ENCODE measurements at places on chromosomes 4 and X.

GRCh38 chr4:4862665-4863482 is 3.4 kb downstream of the MSX1 start:
- DNase-seq, result peak; percentile 56

DNA sequence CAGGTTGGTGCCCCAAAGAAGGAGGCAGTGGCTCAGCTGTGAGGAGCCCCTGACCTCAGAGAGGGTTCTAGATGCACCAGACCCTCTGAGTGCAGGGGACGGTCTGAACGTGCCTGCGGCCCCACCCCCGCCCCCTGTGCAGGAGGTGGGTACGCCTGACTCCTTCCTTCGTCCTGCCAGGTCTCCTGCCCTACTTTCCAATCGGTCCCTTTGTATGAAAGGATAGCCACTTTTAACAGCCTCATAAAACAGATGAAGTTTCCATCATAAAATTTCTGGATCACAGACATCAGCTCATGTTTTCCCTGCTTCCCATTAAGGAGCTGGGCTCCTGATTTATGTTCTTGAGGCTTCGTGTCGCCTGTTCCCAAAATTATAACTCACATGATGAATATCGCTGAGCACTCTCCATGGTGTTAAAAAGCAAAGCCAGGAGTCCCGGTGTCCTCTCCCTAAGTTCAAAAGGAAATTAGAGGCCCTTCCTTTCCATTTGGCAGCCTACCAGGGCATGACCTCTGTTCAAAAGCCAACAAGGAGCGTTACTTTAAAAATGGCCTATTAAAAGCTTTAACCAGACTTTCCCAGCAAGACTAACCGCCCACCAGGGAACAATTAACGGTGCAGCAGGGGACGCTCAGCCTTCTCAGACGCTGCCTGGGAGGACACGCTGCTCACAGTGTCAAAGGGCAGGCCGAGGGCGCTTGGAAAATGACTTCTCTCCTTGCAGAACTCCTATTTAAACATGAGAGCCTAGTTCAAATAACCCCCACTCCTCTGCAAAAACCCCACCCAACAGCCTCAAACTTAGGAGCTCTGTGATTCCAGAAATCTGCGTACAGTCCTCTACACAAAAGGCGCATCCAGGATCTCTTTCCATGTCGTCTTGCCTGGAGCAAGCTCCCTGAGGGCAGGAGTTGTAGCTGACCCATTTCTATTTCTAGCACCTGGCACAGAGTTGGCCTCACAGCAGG is 181.9 kb downstream of the AFAP1 start:
- DNase-seq, result peak; percentile 73

DNA sequence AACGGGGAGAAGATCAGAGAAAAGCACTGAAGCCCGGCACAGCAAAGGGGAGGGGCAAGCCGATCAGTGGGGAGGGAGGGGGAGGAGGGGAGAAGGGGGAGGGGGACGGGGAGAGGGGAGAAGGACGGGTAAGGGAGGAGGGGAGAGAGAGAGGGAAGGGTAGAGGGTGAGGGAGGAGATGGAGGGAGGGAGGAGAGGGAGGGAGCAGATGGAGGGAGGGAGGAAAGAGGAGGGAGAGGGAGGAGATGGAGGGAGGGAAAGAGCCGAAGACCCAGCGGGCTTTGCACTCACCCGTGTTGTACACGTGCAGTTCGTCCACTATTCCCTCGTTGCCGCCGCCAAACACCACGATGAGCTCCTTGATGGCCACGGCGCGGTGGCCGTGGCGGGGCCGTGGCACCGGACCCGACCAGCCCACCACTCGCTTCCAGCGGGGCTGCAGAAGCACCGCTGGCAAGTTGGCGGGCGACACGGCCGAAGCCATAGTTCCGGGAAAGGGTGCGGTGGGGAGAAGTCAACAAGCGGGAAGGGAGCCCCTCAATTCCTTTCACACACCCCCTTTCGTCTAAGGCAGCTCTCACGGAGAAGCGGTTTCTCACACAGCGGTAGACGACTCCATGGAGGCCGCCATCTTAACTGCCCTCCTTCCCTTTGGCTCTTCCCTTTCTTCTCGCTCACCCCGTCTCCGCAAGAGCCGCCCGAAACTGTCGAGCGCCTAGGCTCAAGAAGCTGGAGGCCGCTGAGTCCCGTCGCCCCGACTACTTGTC is 1.1 kb downstream of the HCFC1 start:
- peak; percentile 54 for DNase-seq

DNA sequence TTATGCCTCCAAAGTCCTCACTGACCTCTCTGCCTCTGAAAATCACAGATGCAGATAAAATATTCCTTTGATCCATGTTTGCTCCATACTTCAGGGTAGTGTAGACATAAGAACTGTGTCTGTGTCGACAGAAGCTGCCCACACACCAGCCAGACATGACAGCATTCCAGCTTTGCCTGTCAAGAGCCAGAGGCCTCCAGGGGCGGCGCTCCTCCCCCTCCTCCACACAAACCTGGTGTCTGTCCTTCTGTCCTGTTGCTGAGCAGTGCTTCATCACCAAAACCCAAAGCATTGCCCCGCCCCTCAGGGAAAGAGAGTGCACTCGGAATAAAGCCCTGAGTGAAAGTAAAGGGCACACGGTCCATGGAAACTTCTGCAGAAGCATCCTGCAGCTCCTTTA is 379.4 kb downstream of the FBXW7 start:
- no peak for DNase-seq

- DNase-seq, result no peak
Measured at GRCh38 chrX:86981326-86981879, 536.2 kb upstream of the KLHL4 start.

GRCh38 chr4:111957997-111958396 is 187.3 kb upstream of the FAM241A start:
- no peak for DNase-seq

DNA sequence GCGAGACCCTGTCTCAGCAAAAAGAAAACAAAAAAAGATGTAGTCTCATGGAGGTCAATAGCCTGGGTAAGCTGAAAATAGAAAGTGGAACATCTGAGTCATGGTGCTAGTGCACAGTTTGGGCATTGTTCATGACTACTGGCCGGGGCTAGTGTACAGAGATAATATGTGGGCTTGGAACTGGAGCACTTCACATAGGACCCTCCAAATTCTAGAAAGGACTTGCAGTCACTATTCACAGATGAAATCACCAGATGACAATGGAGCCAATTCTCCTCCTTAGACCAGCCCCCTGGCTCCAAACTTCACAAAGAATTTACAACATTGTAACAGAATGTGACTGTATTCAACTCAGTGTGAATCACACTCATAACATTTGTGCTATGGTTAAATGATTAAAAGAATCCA is 367.8 kb upstream of the SLC7A11 start:
- no peak for DNase-seq

- no peak for DNase-seq
Measured at GRCh38 chrX:87727620-87728019, 210.0 kb downstream of the KLHL4 start.

GRCh38 chrX:113868711-113869110 is 715.2 kb upstream of the HTR2C start:
- DNase-seq, result no peak

DNA sequence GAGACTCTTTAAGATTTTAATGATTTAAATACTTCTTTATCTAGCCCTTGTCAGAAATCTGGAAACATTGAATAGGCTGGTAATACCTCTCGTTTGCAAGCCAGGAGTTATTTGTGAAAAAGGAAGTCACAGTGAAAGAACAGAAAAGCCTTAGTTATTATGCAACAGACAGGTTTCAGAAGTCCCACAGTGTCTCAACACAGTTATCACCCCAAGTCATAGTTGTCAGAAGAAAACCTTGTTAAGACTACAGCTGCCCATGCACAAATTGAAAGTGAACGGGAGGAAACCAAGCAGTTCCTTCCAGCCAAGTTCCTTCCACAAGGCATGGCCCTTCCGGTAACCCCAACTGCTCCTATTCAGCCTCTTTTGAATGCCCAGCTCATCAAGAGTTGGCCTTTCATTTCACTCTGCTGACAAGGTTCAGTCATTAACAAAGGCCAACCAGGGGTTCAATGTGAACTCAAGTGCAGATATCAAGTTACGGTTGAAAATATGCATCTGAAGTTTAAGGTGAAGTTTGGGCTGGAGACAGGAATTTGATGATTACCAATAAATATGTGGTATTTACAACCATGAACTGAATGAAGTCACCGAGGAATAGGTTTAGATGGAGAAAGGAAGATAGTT is 15.6 kb downstream of the ALPK1 start:
- no peak for DNase-seq

DNA sequence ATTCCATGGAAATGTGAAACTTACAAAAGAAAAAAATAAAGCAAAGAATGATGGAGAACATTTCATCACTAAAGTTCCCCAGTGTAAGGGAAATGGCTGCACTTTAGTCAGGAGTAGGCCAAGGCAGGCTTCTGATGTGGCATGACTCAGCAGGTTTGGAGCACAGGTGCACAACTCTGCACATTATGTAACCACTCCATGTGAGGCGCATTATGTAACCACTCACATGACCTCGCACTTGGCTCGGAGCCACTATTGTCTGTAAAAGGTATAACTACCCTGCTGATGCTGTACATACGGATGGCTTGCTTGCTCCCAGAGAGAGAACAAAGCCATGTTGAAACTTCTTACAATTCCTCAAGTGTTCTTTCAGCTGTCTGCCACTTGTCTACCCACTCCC is 727.6 kb downstream of the TRAM1L1 start:
- no peak for DNase-seq

DNA sequence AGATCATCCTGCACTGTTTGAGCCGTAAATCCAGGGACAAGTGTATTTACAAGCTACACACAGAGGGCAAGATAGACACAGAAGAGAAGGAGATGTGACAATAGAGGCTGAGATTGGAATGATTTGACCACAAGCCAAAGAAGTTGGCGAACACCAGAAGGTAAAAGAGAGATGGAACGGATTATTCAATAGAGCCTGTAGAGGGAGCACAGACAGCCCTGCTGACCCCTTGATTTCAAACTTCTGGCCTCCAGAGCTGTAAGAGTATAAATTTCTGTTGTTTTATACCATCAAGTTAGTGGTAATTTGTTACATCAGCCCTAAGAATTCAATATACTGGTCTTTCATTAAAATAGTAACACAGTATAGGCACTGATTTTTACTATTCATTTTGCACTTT is 447.8 kb downstream of the FAT4 start:
- DNase-seq, result no peak

GRCh38 chr4:95061220-95061619 is 303.5 kb downstream of the BMPR1B start:
- no peak for DNase-seq

GRCh38 chr4:141238186-141238585 is 17.5 kb downstream of the ZNF330 start:
- DNase-seq, result no peak

GRCh38 chr4:26576231-26576739 is 7.6 kb upstream of the TBC1D19 start:
- no peak for DNase-seq

DNA sequence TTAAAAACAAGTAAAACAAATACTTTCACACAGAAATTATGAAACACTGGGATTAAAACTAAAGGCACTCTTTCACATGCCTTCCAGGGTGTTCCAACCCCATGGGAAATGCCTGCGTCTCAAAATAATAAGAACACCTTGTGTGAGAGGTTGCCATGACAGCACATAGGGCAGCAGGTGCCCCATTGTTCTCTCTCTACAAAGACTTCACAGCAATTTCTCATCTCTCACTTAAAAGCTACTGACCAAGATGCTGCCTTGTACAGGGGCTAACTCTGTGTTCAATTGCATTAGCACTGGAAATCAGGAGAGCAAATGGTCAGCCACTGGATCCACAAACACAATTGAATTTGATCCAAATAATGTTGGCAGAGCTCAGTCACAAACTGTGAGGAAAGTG is 102.5 kb upstream of the GALNTL6 start:
- no peak for DNase-seq

- DNase-seq, result no peak
Measured at GRCh38 chr4:89898304-89898716, 3.7 kb downstream of the MMRN1 start.

- DNase-seq, result no peak
Measured at GRCh38 chr4:124943938-124944337, 231.4 kb upstream of the ANKRD50 start.

DNA sequence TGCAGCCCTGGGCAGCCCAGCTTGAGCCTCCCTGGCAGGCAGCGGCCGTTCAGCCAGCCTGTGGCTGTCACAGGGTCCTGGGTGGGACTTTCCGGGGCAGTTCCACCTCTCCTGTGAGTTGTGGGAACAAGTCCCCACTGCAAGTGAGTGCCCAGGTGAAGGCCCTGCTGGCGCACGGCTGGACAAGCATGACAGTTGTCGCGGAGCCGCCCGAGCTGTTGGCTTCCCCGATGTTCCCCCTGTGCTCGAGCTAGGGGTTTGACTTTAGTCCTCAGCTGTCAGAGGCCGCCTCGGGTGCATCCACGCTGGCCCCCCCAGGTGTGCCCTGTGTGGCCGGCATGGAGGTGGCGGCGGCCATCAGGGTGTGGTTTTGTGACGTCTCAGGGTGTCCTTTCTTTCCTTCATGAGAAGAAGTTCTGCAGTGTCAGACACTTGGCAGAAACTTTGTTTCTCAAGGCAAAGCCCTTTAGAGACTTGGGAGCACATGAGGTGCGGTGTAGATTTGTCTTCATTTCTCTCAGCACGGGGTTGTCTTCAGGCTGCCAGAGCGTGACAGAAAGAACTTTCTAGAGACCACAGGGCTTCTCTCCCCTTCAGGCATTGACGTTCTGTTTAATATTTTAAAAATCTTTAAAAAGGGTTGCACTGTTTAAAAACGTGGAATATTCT is 69.4 kb upstream of the HGFAC start:
- DNase-seq, result no peak

DNA sequence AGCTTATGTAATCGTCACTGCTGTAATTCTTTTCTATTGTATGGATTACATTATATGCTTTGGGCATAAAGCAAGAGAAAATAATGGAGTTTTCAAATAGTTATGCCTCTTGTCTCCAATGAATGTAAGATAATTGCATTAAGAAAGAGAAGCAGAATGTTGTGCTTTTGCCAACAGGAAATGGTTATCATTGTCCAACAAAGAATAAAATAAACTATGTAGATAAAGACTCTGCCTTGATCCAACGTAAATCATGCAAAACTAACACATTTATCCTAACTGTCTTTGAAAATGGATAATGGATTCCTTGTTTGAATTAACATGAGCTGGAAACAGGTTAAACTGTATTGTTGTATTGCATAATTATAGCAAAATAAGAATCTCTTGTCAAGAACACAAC is 1709.0 kb downstream of the PCDH7 start:
- no peak for DNase-seq

- no peak for DNase-seq
Measured at GRCh38 chr4:182699795-182700194, 217.4 kb downstream of the DCTD start.

GRCh38 chrX:131725001-131725654 is 181.3 kb downstream of the OR13H1 start:
- no peak for DNase-seq

DNA sequence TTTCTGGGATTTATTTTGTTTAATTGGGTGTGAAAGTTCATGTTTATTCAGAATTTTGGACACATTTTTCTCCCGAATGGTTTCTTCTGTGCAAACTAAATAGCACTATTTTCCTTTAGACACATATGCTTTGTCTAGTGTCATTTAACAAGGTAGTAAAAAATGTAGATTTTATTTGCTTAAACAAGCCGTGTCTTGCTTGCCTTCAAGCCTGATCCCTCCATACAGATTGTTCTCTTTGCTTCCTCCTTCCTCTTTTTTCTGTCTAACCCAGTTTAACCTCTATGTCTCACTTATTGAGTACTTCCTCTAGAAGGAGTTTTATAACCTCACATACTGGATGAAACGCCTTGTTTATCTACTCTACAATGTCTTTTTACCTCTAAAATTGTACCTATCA is 211.8 kb downstream of the NPFFR2 start:
- DNase-seq, result no peak

Data from nephron progenitor cell (in vitro differentiated cells).